ENCODE measurements at places on chromosomes 4 and X.

DNA sequence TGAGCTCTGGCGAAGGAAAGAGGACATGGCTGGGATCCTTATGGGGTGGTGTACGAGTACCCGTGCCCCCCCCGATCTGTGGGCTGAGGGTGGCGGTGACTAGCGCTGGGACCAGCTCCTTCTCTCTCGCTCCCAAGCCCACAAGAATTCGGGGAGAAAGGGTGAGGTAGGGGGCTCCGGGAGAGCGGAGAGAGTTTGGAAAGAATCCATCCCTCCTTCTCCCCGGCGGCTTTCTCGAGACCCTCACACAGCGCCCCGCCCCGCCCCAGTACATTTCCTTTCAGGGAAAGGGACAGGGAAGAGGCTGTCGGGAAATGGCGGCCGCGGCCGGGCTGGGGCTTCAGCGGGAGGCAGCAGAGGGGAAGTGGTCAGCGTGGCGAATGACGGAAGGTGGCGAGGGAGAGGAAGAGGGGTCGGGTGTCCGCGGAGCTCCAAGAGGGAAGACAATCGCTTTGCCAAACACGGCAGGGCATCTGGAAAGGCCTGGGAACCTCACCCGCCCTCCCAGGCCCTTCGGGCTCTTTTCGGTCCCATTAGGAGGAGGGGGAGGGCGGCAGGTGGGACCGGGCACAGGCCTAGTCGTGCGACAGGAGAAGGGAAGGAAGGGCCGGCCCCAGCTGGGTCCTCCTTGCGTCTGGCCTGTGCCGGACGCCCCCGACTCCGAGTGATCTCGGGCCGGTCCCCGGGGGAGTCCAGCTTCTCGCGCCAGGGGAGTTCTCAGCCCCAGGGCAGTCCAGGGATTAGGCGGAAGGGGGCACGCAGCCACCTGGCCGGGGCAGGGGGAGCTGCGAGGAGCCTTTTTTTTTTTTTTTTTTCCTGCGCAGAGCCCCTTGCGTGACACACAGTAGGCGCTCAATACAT is 10.2 kb downstream of the HNRNPH2 start:
- peak overlapping the region; percentile 88 for H3K27ac ChIP-seq
- H3K27me3 ChIP-seq = no peaks in the 10 kb centered on the region
- peaks cover 33% of the 10 kb centered on the region for H3K4me1 ChIP-seq
- H3K4me3 ChIP-seq = peak overlapping the region; percentile 54
- H3K36me3 ChIP-seq = no peaks in the 10 kb centered on the region

DNA sequence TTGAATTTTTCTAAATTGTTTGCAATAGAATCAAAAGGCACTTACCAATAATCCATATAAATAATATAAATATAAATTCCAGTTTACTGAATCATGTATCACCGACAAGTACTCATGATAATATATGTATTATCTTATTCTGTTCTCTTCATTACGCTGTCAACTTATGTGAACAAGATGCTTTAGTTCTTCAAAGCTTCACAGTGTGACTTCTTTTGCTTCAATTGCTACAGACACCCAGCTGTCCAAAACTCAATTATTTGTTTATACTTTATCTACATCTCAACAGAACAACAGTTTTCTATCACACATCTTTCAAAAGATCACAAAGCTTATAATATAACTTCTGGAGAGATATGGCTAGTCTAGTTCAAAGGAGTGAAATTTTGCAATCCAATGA is 1499.9 kb upstream of the PCDH10 start:
- no peaks in the 10 kb centered on the region for H3K4me1 ChIP-seq
- no peaks in the 10 kb centered on the region for H3K36me3 ChIP-seq
- no peak overlapping the region for H3K27ac ChIP-seq
- no peak overlapping the region for H3K4me3 ChIP-seq

DNA sequence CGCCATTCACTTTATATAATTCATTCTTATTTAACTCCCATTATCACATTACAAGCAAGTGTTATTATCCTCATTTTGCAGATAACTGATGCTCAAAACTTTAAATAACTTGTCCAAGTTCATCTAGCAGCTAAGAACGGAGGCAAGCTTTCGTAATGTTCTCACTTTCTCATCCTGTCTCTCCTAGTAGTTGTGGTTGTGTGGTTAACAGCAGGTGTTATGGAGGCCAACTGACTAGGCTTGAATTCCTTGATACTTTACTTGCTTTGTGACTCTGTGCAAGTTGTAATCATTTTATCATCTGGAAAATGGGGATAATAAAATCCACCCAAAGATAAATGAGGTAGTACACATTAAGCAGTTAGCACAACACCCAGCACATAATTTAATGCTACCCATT is 109.9 kb upstream of the PTPN13 start:
- H3K4me1 ChIP-seq = no peaks in the 10 kb centered on the region
- H3K36me3 ChIP-seq = no peaks in the 10 kb centered on the region
- no peaks in the 10 kb centered on the region for H3K27me3 ChIP-seq
- no peak overlapping the region for H3K4me3 ChIP-seq

GRCh38 chrX:118964252-118964651 is 10.2 kb upstream of the LONRF3 start:
- H3K27me3 ChIP-seq = no peaks in the 10 kb centered on the region
- no peaks in the 10 kb centered on the region for H3K36me3 ChIP-seq
- H3K4me3 ChIP-seq = no peak overlapping the region

GRCh38 chr4:10173037-10173753 is 56.6 kb upstream of the WDR1 start:
- no peaks in the 10 kb centered on the region for H3K36me3 ChIP-seq
- no peaks in the 10 kb centered on the region for H3K27me3 ChIP-seq
- peak; percentile 33 for DNase-seq
- H3K4me1 ChIP-seq = peaks cover 18% of the 10 kb centered on the region

- H3K4me3 ChIP-seq = no peak overlapping the region
- no peak for DNase-seq
- no peaks in the 10 kb centered on the region for H3K36me3 ChIP-seq
- H3K27me3 ChIP-seq = no peaks in the 10 kb centered on the region
Measured at GRCh38 chr4:71765821-71766383, 18.0 kb downstream of the GC start.

DNA sequence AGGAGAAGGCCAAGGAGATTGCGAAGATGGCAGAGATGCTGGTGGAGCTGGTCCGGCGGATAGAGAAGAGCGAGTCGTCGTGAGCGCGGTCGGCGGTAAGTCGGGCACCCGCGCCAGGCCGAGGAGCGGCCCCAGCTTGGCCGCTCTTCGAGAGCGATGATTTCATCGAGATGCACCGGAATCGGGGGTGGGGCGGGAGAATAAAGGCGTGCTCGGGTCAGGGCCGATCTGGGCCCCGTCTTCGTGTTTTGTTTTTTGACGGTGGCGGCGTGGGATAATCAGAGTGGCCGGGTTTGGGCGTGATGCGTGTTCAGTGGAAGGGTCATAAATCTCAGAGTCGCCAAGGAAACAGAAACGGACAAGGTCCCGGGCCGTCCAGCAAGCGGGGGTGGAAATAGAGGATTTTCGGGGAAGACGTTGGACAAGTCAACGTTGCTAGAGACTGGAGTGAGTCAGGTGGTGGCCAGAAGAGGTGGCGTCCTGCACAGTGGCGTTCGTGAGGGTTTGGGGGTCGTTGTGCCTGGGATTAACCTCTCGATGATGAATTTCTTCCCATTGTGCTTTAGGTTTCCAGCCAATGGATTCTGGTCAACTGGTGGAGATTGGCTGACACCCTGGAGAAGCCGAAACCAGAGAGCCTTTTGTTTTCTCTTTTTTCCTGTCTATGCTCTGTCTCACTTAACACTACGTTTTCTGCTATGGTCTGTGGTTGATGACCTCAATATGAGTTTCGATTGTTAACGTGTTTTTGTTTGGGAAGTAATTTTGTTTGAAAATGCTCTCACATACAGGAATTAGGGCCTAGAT is 882 bp downstream of the MRFAP1 start:
- H3K27ac ChIP-seq = peak overlapping the region; percentile 97
- peaks cover 5% of the 10 kb centered on the region for H3K4me1 ChIP-seq
- DNase-seq = peak; percentile 79
- peaks cover 11% of the 10 kb centered on the region for H3K36me3 ChIP-seq
- H3K27me3 ChIP-seq = no peaks in the 10 kb centered on the region
- H3K4me3 ChIP-seq = peak overlapping the region; percentile 80

DNA sequence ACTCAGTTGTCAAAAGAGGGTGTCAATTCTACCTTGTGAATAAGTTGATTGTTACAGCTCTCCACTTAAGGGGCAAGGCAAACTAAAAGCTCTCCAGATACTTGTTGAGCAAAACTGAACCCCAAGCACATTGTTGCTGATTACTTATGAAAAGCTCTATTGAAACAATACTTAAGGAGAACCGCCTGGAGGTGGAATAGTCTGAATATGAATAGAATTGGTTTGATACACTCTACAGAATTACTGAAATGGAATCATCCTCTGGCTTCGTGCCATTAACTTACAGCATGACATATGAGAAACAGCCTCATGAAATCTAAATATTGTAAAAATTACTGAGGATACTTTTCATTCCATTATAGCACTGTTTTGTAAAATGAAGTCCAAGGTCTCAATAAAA is 127.0 kb upstream of the SH3RF1 start:
- H3K27ac ChIP-seq = no peak overlapping the region
- no peaks in the 10 kb centered on the region for H3K4me1 ChIP-seq
- no peaks in the 10 kb centered on the region for H3K36me3 ChIP-seq
- DNase-seq = no peak
- no peaks in the 10 kb centered on the region for H3K27me3 ChIP-seq

DNA sequence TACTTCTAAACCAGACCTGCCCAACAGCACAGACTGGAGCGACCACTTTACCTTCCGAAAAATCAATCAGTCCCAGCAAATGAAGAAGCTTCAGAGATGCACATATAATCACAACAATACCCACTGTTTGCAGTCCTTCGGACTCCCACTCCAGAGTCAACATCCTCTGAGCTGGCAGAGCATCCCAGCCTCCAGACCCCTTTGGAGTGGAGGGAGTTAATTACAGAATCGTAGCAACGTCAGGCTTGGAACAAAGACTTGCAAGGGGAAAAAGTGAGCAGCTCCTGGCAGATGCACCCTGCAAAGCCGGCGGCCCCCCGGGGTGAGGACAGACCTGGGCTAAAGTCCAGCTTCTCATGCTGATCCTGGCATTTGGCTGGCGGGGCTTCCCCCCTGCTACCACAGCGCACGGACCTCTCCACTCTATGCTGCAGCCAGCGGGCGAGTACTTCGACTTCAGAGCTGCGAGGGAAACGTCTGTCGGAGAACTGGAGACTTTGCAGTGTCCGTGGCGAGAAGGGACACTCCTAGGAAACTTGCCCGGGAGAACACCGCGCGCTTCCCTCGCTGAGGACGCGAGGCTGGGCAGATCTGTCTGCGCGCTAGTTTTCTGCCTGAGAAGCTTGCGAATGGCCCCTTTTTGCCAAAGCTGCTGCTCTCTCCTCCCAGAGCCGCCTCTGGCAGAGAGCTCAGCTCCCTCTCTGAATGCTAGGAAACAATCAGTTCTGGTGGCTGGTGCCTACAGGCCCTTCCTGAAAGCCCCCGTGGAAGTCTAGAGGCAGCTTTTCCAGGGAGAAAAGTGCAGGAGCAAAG is 283.7 kb downstream of the PACRGL start:
- H3K36me3 ChIP-seq = no peaks in the 10 kb centered on the region
- H3K27ac ChIP-seq = no peak overlapping the region
- H3K27me3 ChIP-seq = peaks cover 7% of the 10 kb centered on the region
- no peak overlapping the region for H3K4me3 ChIP-seq
- H3K4me1 ChIP-seq = no peaks in the 10 kb centered on the region

DNA sequence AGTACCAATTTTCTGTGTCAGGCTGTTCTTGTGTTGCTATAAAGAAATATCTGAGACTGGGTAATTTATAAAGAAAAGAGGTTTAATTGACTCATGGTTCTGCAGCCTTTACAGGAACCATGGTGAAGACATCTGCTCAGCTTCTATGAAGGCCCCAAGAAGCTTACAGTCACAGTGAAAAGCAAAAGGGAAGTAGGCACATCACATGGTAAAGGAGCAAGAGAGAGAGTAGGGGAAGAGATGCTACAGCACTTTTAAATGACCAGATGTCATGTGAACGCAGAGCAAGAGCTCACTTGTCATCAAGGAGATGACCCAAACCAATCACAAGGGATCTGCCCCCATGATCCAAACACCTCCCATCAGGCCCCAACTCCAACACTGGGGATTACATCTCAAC is 174.3 kb downstream of the ATP10D start:
- no peak for DNase-seq
- H3K36me3 ChIP-seq = no peaks in the 10 kb centered on the region
- no peak overlapping the region for H3K4me3 ChIP-seq
- H3K4me1 ChIP-seq = no peaks in the 10 kb centered on the region

DNA sequence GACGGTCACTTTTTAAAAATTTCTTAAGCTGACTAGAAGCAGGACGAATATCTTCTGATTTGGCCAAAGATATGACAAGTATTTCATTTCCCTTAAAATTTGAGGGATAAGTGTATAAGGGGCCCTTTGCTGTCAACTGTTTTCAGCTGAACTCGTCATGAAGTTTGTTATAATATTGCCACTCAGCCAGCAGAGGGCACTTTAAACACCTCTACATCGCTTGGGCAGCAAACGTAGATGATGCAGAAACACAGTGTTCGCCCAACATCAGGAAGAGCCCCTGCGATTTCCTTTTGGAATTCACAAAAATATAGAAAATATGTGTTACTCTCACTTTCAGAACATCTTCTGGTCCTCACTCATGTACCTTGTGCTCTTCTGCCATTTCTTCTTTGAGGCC is 435.7 kb upstream of the FMR1 start:
- H3K36me3 ChIP-seq = no peaks in the 10 kb centered on the region
- H3K27me3 ChIP-seq = no peaks in the 10 kb centered on the region
- H3K4me3 ChIP-seq = no peak overlapping the region
- H3K4me1 ChIP-seq = no peaks in the 10 kb centered on the region
- H3K27ac ChIP-seq = no peak overlapping the region

- no peak overlapping the region for H3K4me3 ChIP-seq
- no peaks in the 10 kb centered on the region for H3K36me3 ChIP-seq
- no peak for DNase-seq
- H3K4me1 ChIP-seq = no peaks in the 10 kb centered on the region
- no peaks in the 10 kb centered on the region for H3K27me3 ChIP-seq
Measured at GRCh38 chr4:131509521-131509920, 1639.6 kb upstream of the PCDH10 start.

- H3K27ac ChIP-seq = no peak overlapping the region
- no peak for DNase-seq
- no peaks in the 10 kb centered on the region for H3K4me1 ChIP-seq
Measured at GRCh38 chr4:106698621-106699195, 330.1 kb upstream of the GIMD1 start.

GRCh38 chr4:6561173-6561516 is 13.8 kb upstream of the MAN2B2 start:
- peaks cover 5% of the 10 kb centered on the region for H3K4me1 ChIP-seq
- H3K4me3 ChIP-seq = no peak overlapping the region
- no peak overlapping the region for H3K27ac ChIP-seq
- no peak for DNase-seq

GRCh38 chrX:72346302-72346949 is 40.7 kb upstream of the CITED1 start:
- no peaks in the 10 kb centered on the region for H3K36me3 ChIP-seq
- H3K4me3 ChIP-seq = no peak overlapping the region
- no peaks in the 10 kb centered on the region for H3K4me1 ChIP-seq
- no peaks in the 10 kb centered on the region for H3K27me3 ChIP-seq
- H3K27ac ChIP-seq = no peak overlapping the region
- no peak for DNase-seq

- H3K4me1 ChIP-seq = no peaks in the 10 kb centered on the region
- no peaks in the 10 kb centered on the region for H3K27me3 ChIP-seq
- H3K27ac ChIP-seq = no peak overlapping the region
- no peaks in the 10 kb centered on the region for H3K36me3 ChIP-seq
- DNase-seq = no peak
Measured at GRCh38 chrX:124250835-124251437, 81.5 kb upstream of the TEX13D start.

All from small intestine (tissue), 16 donors.